HCEC 1CT (cell line): ENCODE measurements at places on chromosomes 12 and 14.

DNA sequence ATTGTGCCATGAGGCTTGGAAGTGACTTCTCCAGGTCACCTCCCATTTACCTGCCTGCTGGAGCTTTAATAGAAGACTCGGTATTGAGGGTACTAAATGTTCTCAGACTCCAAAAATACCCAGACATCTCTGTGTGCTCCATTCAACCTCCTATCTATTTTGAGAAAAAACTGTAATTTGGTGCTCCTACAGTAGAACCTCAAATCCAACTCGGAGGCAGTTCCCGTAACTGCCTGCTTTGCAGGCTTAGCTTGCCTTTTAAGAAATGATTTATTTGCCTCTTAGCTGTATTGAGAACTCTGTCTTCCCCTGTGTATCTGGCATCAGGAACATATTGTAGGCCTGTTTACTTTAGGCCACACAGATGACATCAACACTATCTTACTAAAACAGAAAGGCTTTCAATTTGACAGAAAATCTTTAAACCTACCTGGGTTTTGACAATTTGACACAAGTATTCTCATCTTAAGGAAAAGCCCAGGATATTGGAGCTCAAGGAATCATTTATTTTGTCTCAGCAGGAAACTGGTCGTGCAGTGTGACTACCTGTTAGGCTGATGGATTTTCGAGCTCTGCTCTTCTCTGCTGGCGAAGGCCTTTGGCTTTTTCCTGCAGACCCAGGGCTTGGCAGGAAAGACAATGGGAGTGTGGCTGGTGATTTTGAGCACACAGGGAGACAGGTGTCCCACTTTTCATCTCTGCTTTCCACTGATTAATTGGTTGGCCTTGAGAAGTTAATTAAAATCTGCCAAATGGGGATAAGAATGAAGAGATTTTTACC is 314.8 kb downstream of the SNAPC1 start:
- no peak for DNase-seq

DNA sequence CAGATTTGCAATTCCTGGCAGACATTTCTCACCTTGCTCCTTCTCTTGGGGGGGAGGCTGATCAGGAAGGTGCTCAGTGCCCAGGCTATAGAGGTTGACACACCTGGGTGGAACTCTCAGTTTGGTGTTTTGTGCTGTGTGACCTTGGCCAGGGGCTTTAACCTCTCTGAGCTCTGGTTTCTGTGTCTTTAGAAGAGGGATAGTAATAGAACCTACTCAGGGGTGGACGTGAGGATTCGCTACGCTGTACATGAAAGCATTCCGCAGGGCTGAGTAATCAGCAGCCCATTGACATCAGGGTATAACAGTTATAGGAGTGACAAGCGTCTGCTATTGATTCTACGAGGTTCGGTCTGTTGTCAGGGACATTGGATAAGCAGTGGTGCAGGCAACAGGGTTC is 98.1 kb downstream of the PHETA1 start:
- DNase-seq = no peak

GRCh38 chr14:39558525-39558924 is 126.3 kb upstream of the FBXO33 start:
- no peak for DNase-seq

- DNase-seq = no peak
Measured at GRCh38 chr12:75848431-75848925, 183.1 kb downstream of the PHLDA1 start.

DNA sequence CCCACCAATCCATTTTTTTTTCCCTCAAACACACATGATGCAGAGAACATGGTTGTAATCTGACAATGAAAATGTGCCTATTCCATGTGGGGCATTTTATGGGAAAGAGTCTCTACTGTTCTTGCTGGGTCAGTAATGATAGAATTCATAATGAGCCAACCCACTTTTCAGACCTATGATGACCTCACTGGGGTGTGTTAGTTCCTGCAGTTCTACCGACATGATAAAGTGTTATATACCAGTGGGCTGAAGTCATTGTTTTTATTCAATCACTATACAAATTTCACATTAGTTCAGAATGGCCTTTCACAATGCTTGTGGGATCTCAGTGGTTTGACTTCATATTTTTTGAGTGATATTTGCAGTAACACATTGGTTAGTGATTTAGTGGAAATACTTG is 47.5 kb downstream of the PPFIBP1 start:
- peak; percentile 96 for DNase-seq

DNA sequence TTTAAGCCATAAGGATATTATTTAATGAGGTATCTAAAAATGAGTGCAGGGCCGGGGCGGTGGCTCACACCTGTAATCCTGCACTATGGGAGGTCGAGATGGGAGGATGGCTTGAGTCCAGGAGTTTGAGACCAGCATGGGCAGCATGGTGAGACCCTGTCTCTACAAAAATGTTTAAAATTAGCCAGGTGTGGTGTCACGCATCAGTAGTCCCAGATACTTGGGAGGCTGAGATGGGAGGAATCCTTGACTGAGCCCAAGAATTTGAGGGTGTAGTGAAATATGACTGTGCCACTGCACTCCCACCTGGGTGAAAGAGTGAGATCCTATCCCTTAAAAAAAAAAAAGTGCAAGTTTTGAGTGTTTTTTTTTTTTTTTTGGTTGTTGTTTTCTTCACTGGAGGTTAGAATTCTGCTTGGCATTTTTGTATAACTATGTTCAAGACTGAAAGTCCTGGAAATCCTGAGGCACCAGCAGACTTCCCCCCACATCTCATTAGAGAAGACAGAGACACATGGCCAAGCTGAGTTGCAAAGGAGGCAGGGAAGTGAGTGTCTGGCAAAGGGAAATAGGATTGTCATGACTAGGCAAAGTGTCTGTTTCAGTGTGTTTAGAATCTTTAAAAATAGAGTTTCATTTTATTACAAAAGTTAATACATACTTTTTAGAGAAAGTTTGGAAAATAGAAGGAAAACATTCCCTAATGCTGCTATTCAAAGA is 53.5 kb upstream of the DUSP6 start:
- DNase-seq = no peak

- no peak for DNase-seq
Measured at GRCh38 chr12:2482938-2483660, 311.7 kb upstream of the FKBP4 start.

DNA sequence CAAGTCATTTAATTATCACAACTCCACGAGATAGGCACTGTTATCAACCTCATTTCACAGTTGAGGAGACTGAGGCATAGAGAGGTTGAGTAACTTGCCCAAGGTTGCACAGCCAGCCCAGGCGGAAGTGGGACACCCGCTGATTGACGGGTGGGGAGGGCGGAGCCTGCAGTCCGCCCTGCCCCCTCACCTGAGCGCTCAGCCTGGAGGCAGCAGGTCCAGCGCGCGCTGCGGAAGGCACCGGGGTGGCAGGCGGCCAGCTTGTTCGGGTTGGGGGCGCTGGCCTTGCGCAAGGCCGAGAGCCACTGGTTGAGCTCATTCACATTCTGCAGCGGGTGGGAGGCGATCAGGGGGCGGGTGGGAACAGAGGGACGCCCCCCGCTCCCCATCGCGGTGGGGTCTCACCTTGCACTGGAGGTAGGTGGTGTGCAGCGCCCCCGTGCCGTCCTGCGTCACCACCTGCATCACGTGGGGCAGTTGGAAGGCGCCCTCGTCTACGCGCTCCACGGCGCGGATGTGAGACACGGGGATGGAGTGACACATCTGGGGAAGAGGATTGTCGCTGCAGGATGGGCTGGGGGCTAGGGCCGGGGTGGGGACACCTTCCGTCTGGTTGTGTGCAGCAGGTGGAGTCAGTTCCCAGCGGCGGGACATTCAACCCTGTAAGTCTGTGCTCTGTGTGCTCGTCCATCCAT is 31.7 kb downstream of the RASAL1 start:
- no peak for DNase-seq
